ENCODE measurements at places on chromosomes 1 and 21.

GRCh38 chr1:156767879-156768604 is 707 bp downstream of the PRCC start:
- DNase-seq = peak; percentile 89

- no peak for DNase-seq
These were observed 8.0 kb upstream of the SELE start for GRCh38 chr1:169741666-169742394.

GRCh38 chr1:72485801-72486200 is 203.5 kb upstream of the NEGR1 start:
- no peak for DNase-seq

- no peak for DNase-seq
These were observed 17.6 kb upstream of the PKP1 start for GRCh38 chr1:201265756-201266155.
